ENCODE measurements at places on chromosomes 5 and 9. TPM values are rescaled to one million over a fixed set of nuclear protein-coding genes. Genes with fewer than 3 reads are reported as not detected.

Gene CMYA5
- 0.31 TPM for total RNA-seq

Gene GLDC
- total RNA-seq = 1.2 TPM

Gene TSSK1B
- not detected for total RNA-seq

- DNase-seq = no peak
Measured at GRCh38 chr5:16808021-16808420, 128.1 kb downstream of the MYO10 start.

Gene VAV2
- total RNA-seq = 4.6 TPM

Gene MEGF10
- not detected for total RNA-seq

DNA sequence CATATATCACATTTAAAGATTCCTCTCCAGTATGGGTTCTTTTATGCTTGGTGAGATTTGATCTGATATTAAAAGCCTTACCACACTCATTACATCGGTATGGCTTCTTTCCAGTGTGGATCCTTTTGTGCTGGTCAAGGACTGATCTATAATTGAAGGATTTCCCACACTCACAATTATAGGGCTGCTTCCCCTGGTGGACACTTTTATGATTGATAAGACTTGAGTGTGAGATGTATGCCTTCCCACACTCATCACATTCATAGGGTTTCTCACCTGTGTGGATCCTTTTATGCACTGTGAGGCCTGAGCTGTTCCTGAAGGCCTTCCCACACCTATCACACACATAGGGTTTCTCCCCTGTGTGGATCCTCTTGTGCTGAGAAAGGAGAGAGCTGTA, 12.2 kb downstream of the ZFP62 start:
- DNase-seq = no peak

Gene CKMT2
- not detected for total RNA-seq
